Activated CD4-positive, alpha-beta memory T cell treated with anti-CD3 and anti-CD28 coated beads for 36 hours (primary cell): ENCODE measurements at places on chromosomes 6 and 20. TPM values are rescaled to one million over a fixed set of nuclear protein-coding genes. Genes with fewer than 3 reads are reported as not detected.

GRCh38 chr6:137893726-137894125 is 26.7 kb downstream of the TNFAIP3 start:
- H3K4me1 ChIP-seq: peaks cover 15% of the 10 kb centered on the region
- H3K36me3 ChIP-seq: peaks cover 1% of the 10 kb centered on the region
- H3K4me3 ChIP-seq: no peak overlapping the region
- no peak overlapping the region for H3K27ac ChIP-seq
- DNase-seq: no peak

- H3K36me3 ChIP-seq: no peaks in the 10 kb centered on the region
- no peaks in the 10 kb centered on the region for H3K4me1 ChIP-seq
- no peak overlapping the region for H3K4me3 ChIP-seq
- H3K27me3 ChIP-seq: no peaks in the 10 kb centered on the region
- no peak overlapping the region for H3K27ac ChIP-seq
- no peak for DNase-seq
Observed at GRCh38 chr6:155010940-155011339, 15.8 kb downstream of the TIAM2 start.

GRCh38 chr20:55667024-55667423 is 338.3 kb downstream of the CBLN4 start:
- H3K27ac ChIP-seq: no peak overlapping the region
- no peaks in the 10 kb centered on the region for H3K27me3 ChIP-seq
- no peaks in the 10 kb centered on the region for H3K4me1 ChIP-seq
- H3K36me3 ChIP-seq: no peaks in the 10 kb centered on the region
- no peak overlapping the region for H3K4me3 ChIP-seq
- DNase-seq: no peak

- peaks cover 2% of the 10 kb centered on the region for H3K27me3 ChIP-seq
- no peaks in the 10 kb centered on the region for H3K4me1 ChIP-seq
- peak; percentile 18 for DNase-seq
Observed at GRCh38 chr20:10090588-10091166, 55.9 kb downstream of the ANKEF1 start.

DNA sequence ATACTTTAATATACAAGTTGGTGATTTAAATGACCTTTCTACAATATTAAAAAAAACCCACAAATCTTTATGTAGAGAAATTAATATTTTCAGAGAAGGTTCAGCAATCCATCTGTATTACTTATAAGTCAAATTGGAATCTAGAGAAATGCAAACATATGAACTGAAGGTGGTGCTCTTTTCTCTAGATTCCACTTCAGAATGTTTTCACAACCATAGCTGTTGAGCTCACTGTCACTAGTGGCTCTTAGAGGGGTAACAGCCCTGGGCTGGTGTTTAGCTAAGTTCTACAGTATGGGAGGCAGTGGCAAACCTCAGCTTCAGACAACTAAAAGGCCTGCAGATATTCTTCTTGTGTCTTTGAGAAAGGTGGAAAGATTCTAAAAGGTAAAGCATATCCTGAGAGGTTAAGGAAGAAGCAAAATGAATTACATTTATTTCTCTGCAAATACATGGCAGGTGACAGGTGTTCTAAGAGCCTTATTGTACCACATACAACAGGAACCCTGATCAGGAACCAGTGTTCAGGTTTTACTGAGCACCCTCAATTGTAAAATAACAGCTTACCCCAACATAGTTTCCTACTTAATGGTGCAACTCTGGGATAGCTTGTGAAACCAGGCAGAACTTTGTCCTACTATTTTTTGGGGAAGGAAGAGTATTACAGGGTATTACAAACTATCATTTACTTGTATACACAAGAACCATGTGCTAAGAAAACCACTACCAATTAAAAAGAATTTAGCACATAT is 56.6 kb upstream of the SAMHD1 start:
- H3K4me1 ChIP-seq: peaks cover 14% of the 10 kb centered on the region
- H3K27me3 ChIP-seq: no peaks in the 10 kb centered on the region
- H3K36me3 ChIP-seq: peaks cover 28% of the 10 kb centered on the region
- H3K4me3 ChIP-seq: no peak overlapping the region
- DNase-seq: no peak
- H3K27ac ChIP-seq: no peak overlapping the region

DNA sequence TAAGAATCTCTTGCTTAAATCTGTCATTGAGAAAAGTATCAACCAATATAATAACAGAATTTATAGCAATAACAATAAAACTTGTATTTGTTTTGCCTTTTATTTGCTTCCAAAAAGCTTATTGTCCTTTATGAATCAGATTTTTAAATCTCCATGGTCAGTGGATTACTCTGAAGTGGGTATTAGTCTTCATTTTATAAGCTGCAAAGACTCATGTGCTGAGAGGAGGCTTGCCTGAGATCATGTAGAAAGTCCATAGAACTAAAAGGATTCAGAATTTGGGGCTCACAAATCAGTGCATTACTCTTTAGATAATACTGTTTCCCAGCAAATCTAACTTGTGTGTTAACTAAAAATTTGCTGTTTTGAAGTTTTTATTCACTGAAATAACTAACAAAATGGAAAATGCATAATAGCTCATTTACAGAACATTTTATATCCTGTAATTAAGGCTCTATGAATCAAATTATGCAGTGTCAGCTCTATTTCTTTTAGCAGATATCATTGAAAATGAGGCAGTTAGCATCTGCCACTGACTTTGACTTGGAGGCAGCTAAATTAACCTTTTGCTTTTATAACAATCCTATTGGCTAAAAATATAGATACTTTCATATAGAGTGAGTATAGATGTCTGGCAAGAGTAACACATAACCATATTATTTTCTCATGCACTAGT is 781.1 kb upstream of the CITED2 start:
- no peak for DNase-seq
- peaks cover 4% of the 10 kb centered on the region for H3K27me3 ChIP-seq
- H3K36me3 ChIP-seq: no peaks in the 10 kb centered on the region

- peak overlapping the region; percentile 33 for H3K27ac ChIP-seq
- no peak for DNase-seq
- H3K27me3 ChIP-seq: no peaks in the 10 kb centered on the region
Observed at GRCh38 chr6:43034190-43034525, 12.7 kb downstream of the RRP36 start.

GRCh38 chr6:15915508-15916178 is 213.2 kb upstream of the MYLIP start:
- H3K4me3 ChIP-seq: no peak overlapping the region
- H3K27me3 ChIP-seq: no peaks in the 10 kb centered on the region
- H3K36me3 ChIP-seq: no peaks in the 10 kb centered on the region
- H3K27ac ChIP-seq: no peak overlapping the region

GRCh38 chr20:16528078-16528477 is 45.2 kb downstream of the KIF16B start:
- DNase-seq: no peak
- no peak overlapping the region for H3K4me3 ChIP-seq
- no peaks in the 10 kb centered on the region for H3K27me3 ChIP-seq
- H3K27ac ChIP-seq: no peak overlapping the region
- H3K4me1 ChIP-seq: no peaks in the 10 kb centered on the region
- peaks cover 31% of the 10 kb centered on the region for H3K36me3 ChIP-seq

- no peak overlapping the region for H3K27ac ChIP-seq
- no peaks in the 10 kb centered on the region for H3K4me1 ChIP-seq
- H3K27me3 ChIP-seq: no peaks in the 10 kb centered on the region
- no peak overlapping the region for H3K4me3 ChIP-seq
Observed at GRCh38 chr6:123901436-123901835, 97.8 kb downstream of the NKAIN2 start.

Gene DZANK1
- total RNA-seq: 1.4 TPM
